T follicular helper cell (primary cell): ENCODE measurements at places on chromosomes 5 and 9.

GRCh38 chr5:73454379-73455036 is 5.9 kb upstream of the FOXD1 start:
- no peak for DNase-seq

DNA sequence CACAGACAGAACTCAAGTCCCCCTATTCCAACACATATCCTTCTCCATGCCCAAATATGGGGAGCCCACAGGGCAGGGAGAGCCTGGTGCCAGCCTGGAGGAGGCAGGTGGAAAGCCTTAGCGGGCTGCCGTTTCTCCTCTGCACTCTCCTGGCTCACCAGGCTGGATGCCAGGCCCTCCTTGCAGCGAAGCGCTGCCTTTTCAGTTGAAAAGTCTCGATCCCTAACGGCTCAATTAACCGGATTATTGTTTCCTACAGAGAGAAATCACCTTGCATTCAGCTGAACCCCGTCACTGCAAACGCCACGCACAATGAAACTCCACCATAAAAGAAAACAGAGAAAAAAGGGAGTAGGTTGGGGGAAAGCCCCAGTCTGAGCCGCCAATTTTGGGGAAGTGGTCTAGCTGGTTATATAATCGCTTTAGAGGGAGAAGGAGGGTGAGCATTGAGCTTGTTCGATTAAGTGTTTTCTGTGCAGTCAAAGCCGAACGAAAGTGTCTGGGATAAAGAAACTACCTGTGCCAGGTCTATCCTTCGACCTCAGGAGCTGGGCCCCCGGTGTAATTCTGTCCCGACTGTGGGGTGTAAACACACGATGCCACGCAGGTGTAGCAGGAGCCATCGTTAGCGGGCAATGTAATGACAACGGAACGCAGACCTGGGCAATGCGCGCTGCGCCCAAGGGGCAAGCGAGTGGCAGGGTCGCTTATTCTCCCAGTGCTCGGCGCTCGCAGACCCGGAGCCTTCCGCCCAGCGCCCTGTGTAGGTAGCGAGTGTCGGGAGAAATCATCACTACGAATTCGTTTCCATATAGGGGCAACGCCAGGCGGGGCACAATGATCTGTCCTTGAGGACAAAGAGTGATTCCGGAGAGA is 3.8 kb downstream of the BARHL1 start:
- no peak for DNase-seq

DNA sequence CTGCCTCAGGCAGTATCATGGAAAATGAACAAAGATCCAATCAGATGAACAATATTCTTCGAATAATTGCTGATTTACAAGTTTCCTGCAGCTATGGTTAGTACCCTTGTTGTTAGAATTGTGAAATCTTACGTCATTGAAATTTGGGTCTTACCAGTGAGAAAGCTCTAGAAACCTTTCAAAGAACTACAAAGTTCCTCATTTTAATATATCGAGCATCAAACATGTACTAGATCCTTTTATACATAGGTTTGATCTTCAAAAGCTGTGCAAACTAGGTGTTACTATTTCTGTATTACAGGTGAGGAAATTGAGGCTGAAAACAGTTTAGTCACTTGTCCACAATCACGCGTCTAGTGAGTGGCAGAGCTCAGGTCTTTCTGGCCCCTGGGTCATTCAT is 43.7 kb upstream of the ANGPTL2 start:
- no peak for DNase-seq

DNA sequence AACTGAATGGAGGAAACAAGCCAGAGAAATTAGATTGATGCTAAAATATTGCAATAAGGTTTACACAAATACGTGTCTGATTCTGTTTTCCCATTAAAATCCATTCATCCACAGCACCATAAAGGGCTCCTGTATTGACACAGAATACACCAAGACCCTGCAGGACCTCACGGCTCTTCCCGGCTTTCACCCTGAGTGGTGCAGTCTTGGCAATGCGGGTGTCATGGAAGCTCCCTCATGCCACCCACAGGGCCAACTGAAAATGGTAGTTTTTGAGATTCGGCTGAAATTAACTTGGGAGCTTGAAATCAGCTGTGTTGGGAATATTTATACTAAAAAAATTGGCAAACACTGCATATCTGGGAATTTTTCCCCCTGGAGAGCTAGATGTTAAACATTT is 17.3 kb upstream of the EXOC3 start:
- DNase-seq, result no peak

DNA sequence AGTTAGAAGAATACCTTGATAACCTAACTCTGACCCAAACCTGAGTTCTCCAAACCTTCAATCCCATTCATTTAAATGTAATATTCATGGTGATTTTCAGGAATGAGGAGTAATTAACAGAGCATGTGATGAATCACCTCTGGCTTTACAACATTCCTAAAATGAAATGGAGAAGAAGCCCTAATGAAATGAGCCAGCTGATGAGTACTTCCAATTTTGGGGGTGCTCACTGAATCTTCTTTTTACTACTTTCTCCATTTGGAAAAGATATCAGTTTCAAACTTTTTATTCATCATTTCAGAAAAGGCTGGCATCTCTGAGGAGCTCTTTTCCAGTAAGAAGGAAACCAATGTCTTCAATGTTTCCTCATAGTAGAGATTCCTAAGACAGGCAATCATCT is 2.9 kb upstream of the SPINK5 start:
- DNase-seq, result no peak

- DNase-seq, result no peak
Observed at GRCh38 chr5:146368137-146368536, 29.5 kb downstream of the POU4F3 start.

DNA sequence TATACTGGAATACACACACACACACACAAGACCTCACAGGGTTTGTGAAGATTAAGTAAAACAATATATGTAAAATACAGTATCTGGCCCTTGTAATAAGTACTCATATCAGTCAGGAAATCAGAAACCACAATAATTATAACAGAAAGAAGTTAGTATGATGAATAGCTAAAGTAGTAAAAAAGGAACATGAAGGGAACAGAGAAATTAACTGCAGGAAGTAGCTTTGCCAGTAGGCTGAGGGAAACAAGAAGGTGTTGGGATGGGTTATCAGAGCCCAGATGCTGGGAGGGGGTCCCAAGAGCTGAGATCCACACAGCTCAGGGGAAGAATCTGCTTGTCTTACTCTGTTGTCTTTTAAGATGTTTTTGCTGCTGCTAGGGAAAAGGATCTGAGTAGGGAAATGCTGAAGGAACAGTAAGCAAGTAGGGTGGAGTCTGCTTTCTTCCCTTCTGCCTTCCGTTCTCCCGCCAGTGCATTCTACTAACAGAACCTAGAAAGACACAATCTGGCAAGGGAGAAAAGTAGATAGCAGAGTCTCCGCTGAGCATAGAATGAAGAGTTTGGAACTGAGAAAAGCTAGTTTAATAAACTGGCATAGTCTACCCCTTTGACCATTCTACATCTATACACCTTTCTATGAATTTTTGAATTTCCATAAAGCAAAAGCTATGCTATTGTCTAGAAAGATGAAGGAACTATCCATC is 55.3 kb upstream of the ALDH1A1 start:
- DNase-seq, result no peak

GRCh38 chr9:4567601-4568000 is 77.3 kb downstream of the SLC1A1 start:
- no peak for DNase-seq
